ENCODE measurements at places on chromosomes 16 and 17.
A peak's percentile ranks its signal among the peaks of the same experiment; 100 is the strongest.

- DNase-seq, result no peak
Measured at GRCh38 chr16:16045879-16046278, 96.5 kb downstream of the ABCC1 start.

GRCh38 chr17:56020369-56020768, 132.9 kb upstream of the ANKFN1 start:
- DNase-seq, result no peak

GRCh38 chr16:12168074-12169000, 191.8 kb downstream of the SNX29 start:
- DNase-seq, result no peak

GRCh38 chr17:35022536-35023063, 40.9 kb downstream of the RFFL start:
- peak; percentile 89 for DNase-seq

DNA sequence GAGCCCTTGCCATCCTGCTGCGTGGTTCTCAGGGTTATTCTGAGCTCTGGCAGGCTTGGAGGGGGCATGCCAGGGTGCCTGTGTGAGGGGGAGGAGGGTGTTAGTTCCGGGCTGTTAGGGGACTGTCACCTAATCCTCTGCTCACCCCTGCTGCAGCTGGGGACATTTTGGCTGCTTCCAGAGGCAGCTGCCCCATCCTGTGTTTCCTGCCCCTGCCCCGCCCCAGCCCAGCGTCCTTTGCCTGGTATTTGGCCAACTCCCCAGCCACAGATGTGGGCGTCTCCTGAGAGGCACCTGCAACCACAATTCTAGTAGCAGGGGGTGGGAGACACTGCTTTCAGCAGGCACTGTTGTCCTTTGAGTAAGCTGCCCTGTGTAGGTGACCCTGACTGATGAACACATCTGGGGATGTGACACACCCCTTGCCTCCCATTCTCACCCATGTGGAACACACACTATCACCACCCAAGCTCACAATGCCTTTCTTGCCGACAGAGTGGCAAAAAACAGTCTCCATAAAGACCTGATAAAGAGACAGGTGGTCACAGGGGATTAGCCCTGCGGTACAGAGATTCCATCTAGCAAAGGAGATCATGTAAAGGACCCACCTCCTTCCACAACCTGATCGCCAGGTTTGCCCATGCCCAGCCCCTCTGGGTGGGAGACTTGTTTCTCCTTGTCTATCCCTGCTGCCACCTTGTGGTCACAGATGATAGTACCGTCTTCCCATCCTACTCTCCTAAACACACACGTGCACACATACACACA, at the start of gene CHRNE:
Gene CHRNE, minus strand, starts transcription at position 48 of the 768 bp plus-strand sequence. Its CDS starts 35 bp downstream, at position 13.
- DNase-seq, result peak; percentile 47
